Foreskin keratinocyte (primary cell): ENCODE measurements at places on chromosomes 1 and 21. TPM values are rescaled to one million over a fixed set of nuclear protein-coding genes. Genes with fewer than 3 reads are reported as not detected.

ACTN2 gene
- not detected in 2 replicates for total RNA-seq

PEX19 gene
- total RNA-seq, result 27.7 and 29.2 TPM in 2 replicates

RXRG gene
- total RNA-seq, result not detected in 2 replicates

OR2M3 gene
- total RNA-seq, result not detected in 2 replicates

STUM gene
- total RNA-seq, result not detected in 2 replicates
